ENCODE measurements at places on chromosomes 1 and 21.
A peak's percentile ranks its signal among the peaks of the same experiment; 100 is the strongest.

- DNase-seq: no peak
Measured at GRCh38 chr1:24919791-24920532, 10.1 kb downstream of the RUNX3 start.

DNA sequence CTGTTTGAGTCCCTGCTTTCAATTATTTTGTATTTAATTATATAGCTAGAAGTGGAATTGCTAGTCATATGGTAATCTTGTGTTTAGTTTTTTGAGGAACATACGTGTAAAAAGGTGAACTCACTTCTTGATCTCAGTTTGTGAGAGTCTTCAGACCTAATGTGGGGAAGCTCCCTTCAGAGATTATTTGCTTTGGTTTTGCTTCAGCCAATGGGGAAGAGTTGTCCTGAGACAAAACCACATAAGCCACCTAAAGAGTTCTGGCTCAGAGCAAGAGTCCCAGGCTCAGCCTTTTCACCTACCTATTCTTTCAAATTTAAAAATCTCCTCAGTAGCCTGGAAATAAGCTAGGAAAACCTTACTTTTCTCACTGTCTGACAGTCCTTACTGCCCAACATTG lies 138.4 kb downstream of the UCK2 start:
- no peak for DNase-seq

DNA sequence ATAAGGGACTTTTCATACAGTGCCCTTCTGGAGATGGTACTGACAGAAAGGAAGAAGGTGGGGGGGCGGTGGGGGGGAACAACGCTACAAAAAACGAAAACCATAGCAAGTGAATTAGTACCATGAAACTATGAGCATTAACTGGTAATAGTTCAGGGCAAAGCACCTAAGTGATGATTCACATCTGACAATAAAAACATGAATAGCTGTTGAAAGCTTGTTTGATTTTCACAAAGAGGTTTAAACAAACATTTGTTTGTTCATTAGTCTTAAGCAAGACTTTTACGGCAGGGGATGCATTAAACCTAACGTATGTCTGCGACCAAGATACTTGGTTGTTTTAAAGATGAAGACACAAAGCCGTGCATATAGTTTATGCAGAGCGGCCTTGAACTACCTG lies 177.5 kb downstream of the LMO4 start:
- no peak for DNase-seq

DNA sequence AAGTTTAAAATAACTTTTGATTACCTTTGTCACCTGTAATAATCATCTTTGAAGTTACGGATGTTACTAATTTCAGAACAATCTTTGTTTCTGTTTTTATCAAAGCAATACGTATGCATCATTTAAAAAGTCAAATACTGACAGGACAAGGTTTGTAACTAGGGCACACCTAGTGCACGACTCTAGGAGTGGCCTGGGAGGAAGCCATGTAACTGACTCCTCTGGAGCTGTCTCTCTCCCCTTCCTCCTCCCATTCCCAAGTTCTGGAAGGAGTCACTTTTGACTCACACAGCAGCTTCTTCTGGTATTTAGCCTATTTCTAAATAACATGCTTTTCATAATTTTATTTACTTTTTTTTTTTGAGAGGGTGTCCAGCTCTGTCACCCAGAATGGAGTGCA lies 11.8 kb upstream of the RAP1GAP start:
- DNase-seq: no peak

DNA sequence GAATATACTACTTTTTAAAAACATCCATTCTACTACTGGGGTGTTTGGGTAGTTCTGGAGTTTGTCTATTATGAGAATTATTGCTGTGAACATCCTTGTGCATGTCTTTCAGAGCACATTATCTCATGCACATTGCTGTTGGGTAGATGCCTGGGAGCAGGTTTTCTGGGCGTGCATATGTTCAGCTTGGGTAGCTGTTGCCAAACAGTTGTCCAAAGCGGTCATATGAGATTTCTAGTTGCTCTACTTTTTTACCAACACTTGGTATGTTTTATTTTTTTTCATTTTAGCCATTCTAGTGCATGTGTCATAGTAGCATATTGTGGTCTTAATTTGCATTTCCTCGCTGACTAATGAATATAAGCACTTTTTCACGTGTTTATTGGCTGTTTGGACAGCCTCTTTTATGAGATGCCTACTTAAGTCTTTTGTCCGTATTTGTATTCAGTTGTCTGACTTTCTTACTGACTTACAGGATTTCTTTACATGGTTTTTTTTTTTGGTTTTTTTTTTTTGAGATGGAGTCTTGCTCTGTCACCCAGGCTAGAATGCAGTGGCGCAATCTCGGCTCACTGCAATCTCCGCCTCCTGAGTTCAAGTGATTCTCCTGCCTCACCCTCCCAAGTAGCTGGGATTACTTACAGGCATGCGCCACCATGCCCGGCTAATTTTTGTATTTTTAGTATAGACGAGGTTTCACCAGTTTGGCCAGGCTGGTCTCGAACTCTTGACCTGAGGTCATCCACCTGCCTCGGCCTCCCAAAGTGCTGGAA lies 18.1 kb downstream of the ZDHHC18 start:
- no peak for DNase-seq

DNA sequence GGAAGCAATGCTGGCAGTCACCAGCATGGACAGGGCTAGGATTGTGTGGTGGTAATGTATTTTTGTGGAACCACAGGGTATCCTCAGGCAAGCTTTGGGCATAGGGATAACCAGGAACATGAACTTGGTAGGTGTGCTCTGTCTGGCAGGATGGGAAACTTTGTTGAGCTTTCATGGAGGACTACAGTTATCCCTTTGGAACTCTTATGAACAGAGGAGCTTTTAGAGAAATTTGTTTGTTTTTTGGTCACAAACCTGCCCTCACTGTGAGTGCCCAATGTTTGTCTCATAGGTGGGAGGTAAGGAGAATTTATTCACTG lies 54.4 kb downstream of the MACF1 start:
- DNase-seq: no peak

DNA sequence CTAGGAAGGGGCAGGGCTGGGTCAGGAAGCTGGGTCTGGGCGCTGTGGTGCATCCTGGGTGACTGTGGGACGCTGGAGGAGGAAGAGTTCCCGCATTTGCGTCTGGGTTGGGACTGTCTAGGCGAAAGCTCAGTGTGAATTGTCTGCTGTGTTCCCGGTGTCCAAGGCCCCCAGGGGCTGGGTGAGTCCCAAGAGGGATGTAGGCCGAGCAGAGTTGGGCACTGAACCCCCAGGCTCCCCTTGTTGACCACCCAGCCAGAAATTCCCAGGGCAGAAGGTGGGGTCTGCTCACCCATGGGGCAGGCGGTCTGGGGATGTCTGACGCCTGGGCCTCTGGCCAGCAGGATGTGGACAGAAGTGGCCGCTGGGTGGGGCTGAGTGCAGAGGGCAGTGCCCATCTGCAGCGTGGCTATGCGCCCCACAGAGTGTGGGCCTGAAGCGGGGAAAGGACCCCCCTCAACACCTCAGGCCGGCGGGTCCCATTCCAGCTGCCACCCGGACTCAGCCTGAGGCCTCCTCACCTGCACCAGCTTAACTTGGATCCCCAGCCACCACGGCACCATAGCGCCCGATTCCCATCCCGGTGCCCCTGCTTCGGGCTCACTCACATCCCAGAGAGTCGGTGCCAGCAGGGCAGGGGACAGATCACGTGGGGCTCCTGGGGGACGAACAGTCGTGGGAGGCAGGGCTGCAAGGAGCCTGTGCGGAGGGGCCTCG lies 37.0 kb upstream of the POFUT2 start:
- peak; percentile 60 for DNase-seq

GRCh38 chr1:70465911-70466310 lies 54.8 kb downstream of the CTH start:
- DNase-seq: no peak

- DNase-seq: no peak
Measured at GRCh38 chr1:86926883-86927282, 12.4 kb downstream of the HS2ST1 start.

DNA sequence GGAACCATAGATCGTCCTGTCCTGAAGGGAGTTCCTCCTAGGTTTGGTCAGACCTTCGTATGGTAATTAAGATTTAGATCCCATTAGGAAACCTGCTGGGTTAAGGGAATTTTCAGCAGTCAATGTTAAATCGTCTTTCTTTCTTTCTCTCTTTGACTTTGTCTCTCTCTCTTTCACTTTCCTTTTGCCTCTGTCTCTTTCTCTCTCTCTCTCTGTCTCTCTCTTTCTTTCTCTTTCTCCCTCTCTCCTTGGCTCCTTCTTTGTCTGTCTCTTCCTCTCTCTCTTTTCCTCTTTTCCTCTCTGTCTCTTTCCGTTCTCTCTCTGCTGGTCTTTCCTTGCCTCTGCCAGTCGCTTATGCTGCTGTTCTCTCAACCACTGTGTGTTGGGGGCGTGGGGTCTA lies 8.7 kb downstream of the OR2W3 start:
- DNase-seq: no peak

- peak; percentile 84 for DNase-seq
Measured at GRCh38 chr1:153749408-153750005, 21.7 kb downstream of the INTS3 start.

- DNase-seq: no peak
Measured at GRCh38 chr1:231919239-231919885, 292.8 kb downstream of the DISC1 start.

GRCh38 chr1:17819129-17819802 lies 64.1 kb downstream of the ACTL8 start:
- DNase-seq: no peak

Measured in glutamatergic neuron (in vitro differentiated cells).